ENCODE measurements at places on chromosomes 2 and 18. TPM values are rescaled to one million over a fixed set of nuclear protein-coding genes. Genes with fewer than 3 reads are reported as not detected.

GRCh38 chr2:218607436-218608115, at the start of gene PLCD4:
TSS of gene PLCD4 (plus strand) at chr2:218607899. CDS start at chr2:218615740, 7,841 bp downstream.
- peak; percentile 49 for DNase-seq

DNA sequence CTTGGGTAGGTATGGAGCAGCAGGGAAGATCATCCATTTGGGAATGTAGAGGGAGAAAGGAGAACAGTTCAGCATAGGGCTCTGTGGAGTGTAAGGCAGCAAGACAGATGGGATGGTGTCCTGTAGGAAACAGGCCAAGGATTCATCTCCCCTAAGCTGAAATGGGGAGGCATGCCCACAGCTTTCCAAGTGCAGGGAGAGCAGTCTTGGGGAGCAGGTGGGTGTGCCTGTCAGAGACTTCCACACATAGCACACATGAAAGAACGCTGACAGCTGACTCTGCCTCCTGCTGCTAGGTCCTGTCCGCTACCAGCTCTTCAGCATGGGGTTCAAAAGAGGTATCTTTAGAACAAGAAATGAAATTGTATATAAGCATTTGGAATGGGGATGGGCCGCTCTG, 9.0 kb downstream of the SETBP1 start:
- no peak for DNase-seq

DNA sequence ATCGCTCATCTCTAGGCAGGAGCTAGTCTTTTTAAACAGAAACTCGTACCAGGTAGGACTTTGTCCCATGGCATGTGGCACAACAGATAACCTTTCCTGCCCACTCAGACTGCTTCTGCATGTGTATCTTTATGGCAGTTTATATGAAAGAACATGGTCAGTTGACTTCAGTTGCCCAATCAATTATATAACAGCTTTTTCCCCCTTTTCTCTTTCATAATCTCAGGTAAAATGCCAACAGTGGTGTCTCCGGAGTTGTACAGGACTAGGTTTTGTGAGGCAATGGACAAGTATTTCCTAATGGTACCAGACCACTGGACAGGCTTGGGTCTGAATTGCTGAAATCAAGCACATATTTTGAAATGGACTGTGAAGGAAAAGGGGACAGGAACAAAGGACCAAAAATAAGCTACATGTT, 51.6 kb upstream of the PTH2R start:
- no peak for DNase-seq

DNA sequence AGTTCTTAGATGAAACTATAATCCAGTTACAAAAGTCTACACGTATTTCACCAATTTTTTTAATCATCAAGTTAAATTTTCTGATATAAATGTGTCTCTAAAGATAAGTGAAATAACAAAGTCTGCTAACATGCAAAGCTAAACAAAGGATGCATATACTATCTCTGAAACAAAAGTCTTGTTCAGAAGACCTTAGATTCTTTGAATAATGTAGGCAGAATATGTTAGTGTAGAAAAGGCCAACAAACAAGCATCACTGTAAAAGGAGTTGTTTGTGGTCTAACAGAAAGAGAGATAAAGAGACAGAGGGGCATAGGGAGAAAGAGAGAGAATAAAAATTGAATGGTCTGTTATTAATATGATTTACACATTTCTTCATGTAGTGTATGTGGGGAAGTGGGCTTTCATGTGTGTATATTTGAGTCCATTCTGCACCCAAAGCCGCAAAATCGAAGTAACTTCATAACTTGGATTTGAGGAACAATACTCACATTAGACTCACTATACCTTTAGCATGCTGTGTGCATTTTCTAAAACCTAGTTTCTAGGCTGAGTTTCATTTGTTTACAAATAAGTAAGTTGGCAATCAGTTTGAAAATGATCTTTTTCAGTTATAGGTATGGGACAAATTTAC, 734.8 kb upstream of the REG3G start:
- DNase-seq = peak; percentile 23

- DNase-seq = no peak
These were observed 10.6 kb downstream of the PTPRM start for GRCh38 chr18:7577706-7578105.

NOSTRIN gene
- not detected for total RNA-seq
